Activated naive CD4-positive, alpha-beta T cell treated with anti-CD3 and anti-CD28 coated beads, Interleukin-2, amount 50 U/mL, for 72 hours (primary cell): ENCODE measurements at places on chromosomes 11 and 22. TPM values are rescaled to one million over a fixed set of nuclear protein-coding genes. Genes with fewer than 3 reads are reported as not detected.

Gene GSTT2B
- total RNA-seq, result not detected

Gene PKNOX2
- 0.08 TPM for total RNA-seq

Gene TEX12
- 0.29 TPM for total RNA-seq

Gene OR2AG1
- total RNA-seq, result not detected

Gene SUSD2
- 0.20 TPM for total RNA-seq

Gene OSBPL5
- total RNA-seq, result 20.0 TPM

Gene PIM3
- 522 TPM for total RNA-seq
